ENCODE measurements at places on chromosomes 13 and 19.

- no peak for DNase-seq
Measured at GRCh38 chr19:35885225-35885738, 15.1 kb downstream of the NFKBID start.

- DNase-seq: no peak
Measured at GRCh38 chr19:30684613-30685012, 312.4 kb downstream of the ZNF536 start.

DNA sequence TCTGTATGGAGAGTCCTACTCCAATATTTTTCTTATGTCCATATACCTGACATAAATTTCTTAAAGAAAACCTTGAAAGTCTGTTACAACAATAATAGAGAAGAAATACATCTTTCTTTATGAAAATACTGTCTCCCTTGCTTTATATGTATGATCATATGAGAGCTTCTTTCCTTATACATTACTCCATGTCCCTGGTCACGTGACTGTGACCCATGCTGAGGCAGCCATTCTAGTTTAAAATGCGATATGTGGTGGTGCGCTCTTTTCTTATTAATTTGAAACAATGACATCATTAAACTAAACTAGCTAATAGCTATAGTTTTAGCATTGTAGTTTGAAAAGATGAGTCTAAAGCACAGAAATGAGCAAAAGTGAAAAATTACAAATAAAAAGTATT, 1120.3 kb upstream of the PRR20A start:
- DNase-seq: no peak

- DNase-seq: no peak
Measured at GRCh38 chr13:80386002-80386401, 45.1 kb upstream of the SPRY2 start.

- DNase-seq: peak; percentile 39
Measured at GRCh38 chr19:15195371-15196334, 5.1 kb downstream of the NOTCH3 start.

GRCh38 chr19:6030214-6030507, 52.2 kb upstream of the RANBP3 start:
- peak; percentile 66 for DNase-seq

DNA sequence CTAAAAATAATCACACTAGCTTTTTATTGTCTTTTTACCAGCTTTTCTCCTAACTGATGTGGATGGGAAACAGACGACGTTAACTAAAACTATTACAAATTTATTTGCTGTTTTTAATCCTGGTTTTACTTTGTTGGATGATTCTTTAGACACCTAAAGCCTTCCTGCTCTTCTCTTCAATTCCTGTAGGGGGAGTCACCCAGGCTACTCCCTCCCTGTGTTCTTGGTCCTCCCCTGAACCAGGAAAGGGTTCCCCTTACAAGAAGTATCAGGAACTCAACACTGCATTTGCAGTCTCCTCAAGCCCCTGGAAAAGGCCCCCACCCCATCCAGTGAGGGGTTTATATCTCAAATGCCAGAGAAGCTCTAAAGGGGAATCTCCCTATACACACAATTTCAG, 206.1 kb downstream of the SUCLA2 start:
- DNase-seq: no peak

DNA sequence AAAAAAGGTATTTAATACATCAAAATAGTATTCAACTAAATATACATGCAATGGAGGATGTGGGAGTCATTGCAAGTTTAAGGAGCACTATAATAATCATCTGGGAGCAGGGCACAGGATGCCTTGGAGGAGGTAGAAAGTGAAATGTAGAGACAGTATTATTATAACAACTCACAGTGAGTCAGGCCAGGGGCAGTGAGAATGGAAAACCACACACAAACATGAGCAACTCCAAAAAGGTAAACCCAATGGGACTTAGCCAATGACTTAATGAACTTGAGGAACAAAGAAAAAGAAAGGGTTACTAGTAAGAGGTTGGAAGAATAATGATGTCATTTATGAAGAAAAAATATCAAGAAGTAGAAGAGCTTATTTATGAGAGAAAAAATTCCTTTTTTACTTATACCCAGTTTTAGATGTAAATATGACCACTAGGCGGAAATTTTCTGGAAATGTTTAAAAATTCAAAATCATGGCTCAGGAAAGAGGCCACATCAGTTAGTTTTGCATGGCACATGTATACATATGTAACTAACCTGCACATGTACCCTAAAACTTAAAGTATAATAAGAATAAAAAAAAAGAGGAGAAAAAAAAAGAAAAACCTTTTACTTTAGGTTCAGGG, 389.3 kb downstream of the SUCLA2 start:
- DNase-seq: no peak

GRCh38 chr13:95957331-95957730, 95.9 kb downstream of the UGGT2 start:
- DNase-seq: no peak

DNA sequence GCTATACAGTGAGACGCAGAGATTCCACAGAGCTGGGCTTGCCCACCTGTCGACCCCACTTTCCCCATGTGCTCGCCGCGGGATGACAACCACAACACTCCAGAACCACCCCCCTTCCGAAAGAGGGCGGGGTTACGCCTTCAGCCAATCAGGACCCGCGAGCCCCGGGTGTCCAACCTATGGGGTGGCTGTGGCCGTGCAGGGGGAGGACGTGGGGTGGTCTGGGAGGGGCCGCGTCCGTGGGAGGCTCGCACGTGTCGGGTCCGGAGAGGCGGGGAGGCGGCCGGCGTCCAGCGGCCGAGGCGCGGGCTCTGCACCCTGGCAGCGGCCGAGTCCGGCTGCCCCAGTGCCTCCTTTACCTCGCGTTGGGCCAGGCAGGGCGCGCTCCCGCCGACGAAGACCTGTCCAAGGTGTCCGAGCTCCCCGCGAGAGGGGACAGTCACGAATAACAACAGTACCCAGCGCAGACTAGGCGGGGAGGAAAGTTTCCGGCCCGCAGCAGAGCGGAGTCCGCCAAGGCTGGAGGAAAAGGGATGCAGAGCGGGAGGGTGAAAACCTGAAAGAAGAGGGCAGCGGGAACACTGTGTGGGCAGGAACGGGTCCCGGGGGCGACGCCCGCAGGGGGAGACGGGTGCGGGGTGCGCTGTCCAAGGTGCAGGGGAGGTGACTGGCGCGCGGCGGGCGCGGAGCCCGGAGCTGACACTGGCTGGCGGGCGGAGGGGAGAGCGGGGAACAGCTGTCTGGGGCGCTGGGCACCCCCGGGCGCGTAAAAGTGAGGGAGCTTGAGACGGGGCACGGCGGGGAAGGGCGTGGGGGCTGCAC, 911 bp downstream of the ENOX1 start:
- DNase-seq: peak; percentile 40

DNA sequence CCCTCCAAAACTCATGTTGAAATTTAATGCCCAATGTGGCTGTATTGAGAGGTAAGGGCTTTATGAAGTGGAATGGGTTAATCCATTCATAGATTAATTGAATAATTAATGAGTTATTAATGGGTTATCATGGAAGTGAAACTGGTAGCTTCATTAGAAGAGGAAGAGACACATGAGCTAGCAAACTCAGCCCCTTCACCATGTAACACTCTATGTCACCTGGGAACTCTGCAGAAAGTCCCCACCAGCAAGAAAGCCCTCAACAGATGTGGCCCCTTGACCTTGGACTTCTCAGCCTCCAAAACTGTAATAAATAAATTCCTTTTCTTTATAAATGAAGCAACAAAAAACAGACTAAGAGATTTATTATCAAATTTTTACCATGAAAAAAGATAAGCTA, 223.5 kb downstream of the KLF12 start:
- no peak for DNase-seq

- DNase-seq: peak; percentile 66
Measured at GRCh38 chr13:93861818-93862217, 617.7 kb downstream of the DCT start.

- DNase-seq: no peak
Measured at GRCh38 chr13:21879263-21879914, 208.5 kb downstream of the FGF9 start.

DNA sequence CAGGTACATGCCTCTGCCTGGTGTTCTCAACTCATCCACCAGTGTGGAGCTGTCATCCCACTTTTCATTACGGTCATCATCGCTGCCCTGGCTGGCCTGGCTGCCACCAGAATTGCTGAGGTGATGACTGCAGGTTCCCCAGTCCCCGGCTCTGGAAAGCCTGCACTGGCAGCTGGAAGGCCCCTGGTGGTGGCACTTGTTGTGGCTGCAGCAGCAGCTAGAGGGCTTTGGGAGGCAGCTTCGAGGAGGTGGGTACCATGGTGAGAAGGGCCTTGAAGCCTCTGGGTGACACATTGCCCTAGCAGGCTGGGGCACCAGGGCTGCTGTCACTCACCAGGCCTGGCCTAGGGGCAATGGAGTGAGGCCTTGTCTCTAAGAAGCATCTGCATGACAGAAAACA, 25.3 kb upstream of the ZNF14 start:
- DNase-seq: no peak

DNA sequence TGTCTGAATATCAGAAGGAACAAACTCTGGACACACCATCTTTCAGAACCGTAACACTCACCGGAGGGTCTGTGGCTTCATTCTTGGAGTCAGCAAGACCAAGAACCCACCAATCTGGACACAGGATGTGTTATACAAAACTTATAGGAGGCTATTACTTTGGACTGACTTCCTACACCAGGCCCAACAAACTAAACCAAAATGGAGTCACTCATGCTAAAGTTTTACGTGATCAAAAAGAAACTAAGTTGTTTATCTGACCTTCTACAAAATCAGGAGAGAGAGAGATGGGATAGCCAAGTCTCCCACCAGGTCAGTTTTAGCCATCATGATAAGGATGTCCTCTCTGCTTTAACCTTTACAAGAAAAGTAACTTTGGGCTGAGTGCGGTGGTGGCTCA, 3.2 kb upstream of the RAB11B start:
- DNase-seq: no peak

GRCh38 chr19:5137571-5138124, 168.7 kb downstream of the KDM4B start:
- no peak for DNase-seq

DNA sequence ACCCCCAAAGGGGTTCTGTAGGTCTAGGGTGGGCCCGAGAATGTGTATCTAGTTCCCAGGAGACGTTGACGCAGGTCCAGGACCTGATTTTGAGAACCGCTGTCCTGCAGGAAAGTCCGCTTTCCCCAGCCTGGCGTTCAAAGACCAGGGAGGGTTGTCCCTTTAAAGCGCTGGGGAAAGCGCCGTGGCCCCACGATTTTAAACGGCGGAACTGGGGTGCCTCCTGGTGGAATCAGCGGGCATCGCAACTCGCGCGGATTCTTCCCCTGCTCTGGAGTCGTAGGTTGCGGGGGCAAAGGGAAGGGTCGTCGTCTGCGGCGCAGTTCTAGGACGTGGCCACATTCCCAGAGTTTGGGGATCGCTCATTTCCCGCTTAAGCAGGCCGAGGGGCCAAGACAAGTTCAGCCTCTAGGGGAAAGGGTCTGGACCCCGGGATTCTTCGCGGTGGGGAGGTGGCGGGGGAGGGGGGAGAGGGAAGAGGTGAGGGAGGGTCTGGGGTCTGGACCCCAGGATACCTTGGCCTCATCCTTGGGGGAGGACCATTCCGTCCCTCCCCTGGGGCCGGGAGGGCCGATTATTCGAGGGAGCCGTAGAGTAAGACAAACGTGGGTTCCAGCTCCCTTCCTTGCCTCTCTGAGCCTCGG, 7.7 kb downstream of the PNMA8B start:
- DNase-seq: peak; percentile 57

GRCh38 chr13:107351305-107351704, 783.4 kb upstream of the ARGLU1 start:
- no peak for DNase-seq

DNA sequence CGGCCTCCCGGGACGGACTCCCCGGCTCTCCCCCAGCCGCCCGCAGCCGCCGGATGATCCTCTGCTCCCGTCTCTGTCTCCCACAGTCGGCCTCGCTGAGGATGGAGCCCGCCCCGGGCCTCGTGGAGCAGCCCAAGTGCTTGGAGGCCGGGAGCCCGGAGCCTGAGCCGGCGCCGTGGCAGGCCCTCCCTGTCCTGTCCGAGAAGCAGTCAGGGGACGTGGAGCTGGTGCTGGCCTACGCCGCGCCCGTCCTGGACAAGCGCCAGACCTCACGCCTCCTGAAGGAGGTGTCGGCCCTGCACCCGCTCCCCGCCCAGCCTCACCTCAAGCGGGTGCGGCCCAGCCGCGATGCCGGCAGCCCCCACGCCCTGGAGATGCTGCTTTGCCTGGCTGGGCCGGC, 6.8 kb downstream of the ADAT3 start:
- DNase-seq: no peak

GRCh38 chr19:33795370-33796163, 1.1 kb upstream of the KCTD15 start:
- DNase-seq: peak; percentile 71

- DNase-seq: no peak
Measured at GRCh38 chr13:104805346-104805745, 1730.1 kb downstream of the EFNB2 start.

GRCh38 chr13:50513300-50513877, 330.1 kb downstream of the DLEU7 start:
- no peak for DNase-seq

GRCh38 chr19:55169136-55169535, 2.7 kb upstream of the DNAAF3 start:
- no peak for DNase-seq

DNA sequence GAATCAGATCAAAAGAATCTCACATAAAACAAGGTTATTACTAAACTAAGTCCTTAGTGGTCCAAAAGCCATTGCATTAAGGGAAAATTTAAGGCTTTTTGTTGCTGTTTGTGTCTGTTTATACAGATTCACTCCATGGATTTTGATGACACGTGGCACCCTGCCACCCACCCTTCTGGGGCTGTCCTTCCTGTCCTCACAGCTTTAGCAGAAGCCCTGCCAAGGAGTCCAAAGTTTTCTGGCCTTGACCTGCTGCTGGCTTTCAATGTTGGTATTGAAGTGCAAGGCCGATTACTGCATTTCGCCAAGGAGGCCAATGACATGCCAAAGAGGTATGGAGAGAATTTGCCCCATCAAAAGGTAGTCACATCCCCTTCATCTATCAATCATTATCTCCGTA, 6.9 kb downstream of the ACOD1 start:
- no peak for DNase-seq

GRCh38 chr13:24279327-24280110, 29.9 kb upstream of the C1QTNF9 start:
- no peak for DNase-seq

DNA sequence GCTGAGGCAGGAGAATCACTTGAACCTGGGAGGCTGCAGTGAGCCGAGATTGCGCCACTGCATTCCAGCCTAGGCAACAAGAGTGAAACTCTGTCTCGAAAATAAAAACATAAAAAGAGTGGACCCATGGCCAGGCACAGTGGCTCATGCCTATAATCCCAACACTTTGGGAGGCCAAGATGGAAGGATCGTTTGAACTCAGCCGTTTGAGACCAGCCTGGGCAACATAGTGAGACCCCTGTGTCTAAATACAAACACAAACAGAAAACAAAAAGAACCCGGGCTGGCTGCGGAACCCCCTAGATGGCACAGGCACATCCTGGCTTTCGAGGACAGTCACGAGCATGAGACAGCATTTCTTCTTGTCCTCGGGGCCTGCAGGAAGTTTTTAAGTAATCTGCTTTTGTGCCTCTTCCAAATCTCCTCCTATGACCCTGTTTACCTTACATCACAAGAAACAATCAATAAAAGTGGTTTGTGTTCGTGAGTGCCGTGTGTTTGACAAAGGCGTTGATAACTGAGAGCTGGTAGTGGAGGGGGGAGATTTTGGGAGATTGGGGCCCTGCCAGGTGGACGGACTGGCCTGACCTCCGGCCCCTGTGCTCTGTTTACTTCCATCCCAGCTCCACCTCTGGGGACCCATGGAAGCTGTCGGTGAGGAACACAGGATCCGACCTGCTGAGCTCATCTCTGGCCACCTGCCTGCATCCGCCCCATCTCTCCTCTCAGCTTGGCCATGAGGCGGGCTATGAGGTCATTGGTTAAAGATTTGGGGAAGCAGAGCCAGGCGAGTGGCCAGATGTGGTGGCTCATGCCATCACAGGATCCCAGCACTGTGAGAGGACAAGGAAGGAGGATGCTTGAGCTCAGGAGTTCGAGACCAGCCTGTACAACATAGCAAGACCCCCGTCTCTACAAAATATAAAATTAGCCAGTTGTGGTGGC, 5.9 kb upstream of the GDF15 start:
- DNase-seq: peak; percentile 88

All from HFFc6 (cell line).